ENCODE measurements at places on chromosomes 13 and 19.
A peak's percentile ranks its signal among the peaks of the same experiment; 100 is the strongest.

GRCh38 chr13:76245211-76245610 is 609.1 kb downstream of the LMO7 start:
- DNase-seq, result no peak

DNA sequence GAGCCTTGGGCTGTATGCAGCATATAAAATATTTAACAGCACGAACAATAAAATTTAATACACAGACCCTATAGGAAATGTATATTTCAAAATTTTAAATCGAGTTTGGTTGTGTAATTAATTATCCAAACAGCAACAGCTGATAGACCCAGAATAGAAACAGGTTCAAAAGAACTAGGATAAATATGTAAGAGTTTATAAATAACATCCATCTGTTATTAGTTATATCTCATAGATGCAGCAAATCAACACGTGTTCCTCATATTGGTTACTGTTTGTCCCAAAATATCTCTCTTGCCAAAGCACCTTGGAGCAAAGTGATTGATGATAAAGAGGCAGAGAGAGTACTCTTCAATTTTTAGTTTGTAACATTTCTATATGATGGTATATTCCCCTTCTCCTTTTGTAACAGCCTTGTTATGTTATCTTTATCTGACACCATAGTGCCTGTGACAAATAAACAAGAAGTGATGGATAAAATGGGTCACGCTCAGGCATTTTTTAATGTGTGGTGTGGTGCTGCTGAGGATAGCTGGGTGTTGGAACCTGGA is 260.6 kb upstream of the NBEA start:
- no peak for DNase-seq

DNA sequence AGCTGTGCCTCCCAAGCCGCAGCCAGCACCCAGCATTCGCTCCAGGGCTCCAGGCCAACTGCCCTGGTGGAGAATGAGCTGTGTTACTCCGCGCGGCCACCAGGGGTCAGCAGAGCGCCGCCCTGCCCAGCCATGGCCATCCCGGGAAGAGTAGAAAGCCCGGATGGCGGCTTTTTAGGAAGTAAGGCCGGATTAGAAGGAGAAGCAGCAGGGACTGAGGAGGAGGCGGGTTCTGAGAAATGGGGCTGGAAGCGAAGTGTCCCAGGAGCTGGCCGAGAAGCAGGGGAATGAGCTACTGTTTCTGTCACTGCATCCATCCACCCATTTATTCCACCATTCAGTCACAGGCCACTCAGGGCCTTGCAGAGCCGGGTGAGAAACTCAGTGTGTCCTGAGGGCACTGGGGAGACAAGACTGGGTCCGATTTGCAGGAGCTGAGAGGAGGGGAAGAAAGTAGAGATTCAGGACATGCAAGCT is 6.6 kb upstream of the NPAS1 start:
- peak; percentile 91 for DNase-seq

- DNase-seq, result no peak
Observed at GRCh38 chr13:33913829-33914228, 95.9 kb downstream of the RFC3 start.

DNA sequence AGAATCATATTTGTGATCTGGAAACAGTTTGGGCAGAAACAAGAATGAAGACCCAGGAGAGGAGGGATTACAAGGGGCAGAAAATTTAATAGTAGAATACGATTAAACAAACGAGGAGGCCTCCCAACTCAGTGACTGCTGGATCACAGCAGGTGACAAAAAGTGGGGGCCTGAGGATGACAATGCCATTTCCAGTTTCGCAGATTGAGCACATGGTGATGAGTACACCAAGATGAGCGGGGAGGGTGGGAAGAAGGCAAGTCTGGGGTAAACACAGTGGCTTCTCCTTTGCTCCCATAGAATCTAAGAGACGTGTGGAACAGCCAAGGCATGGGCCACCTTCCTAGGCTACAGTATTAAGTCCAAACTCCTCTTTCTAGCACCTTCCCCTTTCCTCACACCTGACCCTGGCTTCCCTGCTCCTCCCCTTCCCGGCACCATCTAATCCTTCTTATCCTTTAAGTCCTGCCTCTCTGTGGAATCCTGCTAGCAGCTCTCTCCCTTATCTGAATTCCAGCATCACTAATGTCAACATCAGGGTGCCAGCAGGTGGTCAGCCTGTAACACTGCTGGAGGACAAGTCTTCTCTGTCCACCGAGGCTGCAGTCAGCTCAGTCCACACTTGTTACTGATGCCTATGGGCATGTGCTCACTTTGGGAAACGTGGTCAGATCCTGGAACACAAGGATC is 13.5 kb downstream of the ATP7B start:
- DNase-seq, result no peak

GRCh38 chr13:98300956-98301641 is 124.0 kb upstream of the RNF113B start:
- DNase-seq, result no peak

- DNase-seq, result no peak
Observed at GRCh38 chr13:58884353-58885209, 1253.0 kb downstream of the PCDH17 start.

DNA sequence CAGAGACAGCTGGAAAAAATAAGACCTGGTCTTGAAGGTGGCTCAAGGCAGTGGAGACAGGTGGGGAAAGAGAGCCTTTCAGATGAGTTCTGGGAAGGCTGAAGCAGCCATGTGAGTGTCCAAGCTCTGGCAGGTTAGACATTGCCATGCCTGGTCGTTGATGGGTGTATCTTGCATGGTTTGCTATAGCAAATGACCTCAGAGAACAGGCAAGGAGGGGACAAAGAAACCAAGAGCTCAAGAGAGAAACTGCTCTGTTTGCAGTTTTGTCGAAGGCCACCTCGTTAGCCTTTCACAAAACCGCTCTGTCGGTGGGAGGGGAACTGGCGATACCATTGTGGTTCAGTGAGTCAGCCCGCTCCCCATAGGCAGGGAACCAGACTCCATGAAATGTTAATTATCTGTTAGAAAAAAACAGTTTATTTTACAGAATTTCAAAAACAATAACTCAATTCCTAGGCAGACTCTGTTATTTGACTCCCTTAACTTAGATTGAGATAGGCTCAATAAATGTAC is 82.8 kb upstream of the ARGLU1 start:
- no peak for DNase-seq

DNA sequence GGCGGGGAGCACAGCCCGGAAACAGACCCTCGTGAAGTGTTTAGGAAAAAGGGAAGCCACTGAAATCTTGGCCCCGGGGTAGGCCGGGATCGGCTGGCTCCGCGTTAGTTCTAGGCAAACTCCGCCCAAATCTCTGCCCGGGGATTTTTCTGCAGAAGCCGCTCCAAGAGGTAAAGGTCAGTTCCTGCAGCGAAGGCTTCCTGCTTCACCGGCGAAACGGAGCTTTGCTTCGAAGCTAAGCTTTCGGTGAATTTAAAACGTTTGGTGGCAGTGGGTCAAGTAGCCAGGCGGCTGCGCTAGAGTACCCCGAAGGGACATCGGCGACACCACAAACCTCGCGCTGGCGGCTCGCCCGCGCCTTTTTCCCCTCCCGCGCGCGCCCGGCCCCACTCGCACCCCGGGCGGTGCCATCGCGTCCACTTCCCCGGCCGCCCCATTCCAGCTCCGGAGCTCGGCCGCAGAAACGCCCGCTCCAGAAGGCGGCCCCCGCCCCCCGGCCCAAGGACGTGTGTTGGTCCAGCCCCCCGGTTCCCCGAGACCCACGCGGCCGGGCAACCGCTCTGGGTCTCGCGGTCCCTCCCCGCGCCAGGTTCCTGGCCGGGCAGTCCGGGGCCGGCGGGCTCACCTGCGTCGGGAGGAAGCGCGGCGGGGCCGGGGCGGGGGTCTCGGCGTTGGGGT is 441 bp downstream of the GJB2 start:
- no peak for DNase-seq

GRCh38 chr19:51572908-51573307 is 1.8 kb downstream of the ZNF175 start:
- DNase-seq, result no peak

- no peak for DNase-seq
Observed at GRCh38 chr13:98780451-98780850, 28.0 kb upstream of the SLC15A1 start.

DNA sequence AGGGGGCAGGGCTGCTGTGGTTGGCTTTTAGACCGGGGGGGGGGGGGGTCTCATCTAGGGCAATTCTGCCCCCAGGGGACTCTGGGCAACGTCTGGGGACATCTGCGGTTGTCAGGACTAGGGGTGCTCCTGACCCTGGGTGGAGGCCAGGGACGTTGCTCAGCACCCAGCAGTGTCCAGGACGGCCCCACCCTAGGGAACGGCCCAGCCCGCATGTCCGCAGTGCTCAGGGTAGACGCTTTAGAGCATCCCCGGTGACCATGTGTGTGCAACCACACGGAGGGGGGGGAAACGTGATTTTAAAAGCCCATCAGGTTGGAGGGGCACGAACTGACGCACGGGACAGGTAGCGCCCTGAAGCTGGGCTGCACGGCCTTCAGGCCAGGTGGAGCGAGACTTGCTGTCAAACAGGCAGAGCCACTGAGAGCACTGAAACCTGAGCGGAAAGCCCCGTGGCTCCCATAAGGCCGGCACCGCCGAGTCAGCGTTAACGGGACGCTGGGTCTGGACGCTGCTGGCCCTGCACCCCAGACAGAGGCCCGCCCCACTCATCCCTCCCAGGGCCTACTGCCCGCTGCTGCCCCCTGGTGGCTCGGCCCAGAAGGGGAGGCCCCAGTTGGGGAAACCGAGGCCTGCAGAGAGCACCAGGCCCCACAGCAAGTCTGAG is 8.3 kb downstream of the CACTIN start:
- DNase-seq, result peak; percentile 86

- DNase-seq, result no peak
Observed at GRCh38 chr13:80340651-80341100, 250 bp downstream of the SPRY2 start.

All from Right ventricle myocardium superior (tissue), 1 donor.